ENCODE measurements at places on chromosomes 3 and 15.

DNA sequence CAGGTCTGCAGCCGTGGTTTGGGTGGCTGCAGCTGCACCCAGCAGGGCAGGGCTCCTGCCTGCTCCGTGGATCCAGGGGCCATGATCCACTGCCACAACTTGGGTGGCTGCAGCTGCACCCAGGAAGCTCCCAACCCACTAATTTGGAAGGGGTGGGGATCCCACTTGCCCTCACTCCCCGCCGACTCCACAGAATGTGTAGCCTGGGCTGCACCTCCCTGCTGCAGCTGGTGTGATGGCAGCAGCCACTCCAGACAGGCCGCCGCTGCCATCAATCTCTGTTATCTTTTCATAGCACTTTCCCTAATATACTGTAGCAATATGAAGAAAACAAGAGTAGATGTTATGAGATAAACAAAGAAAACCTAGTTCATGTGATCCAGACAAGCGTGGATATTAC is 137.8 kb upstream of the CNTN3 start:
- no peak for DNase-seq

- no peak for DNase-seq
These were observed 8.9 kb downstream of the ABI3BP start for GRCh38 chr3:100984308-100984707.

GRCh38 chr15:35885870-35886269 is 339.9 kb upstream of the DPH6 start:
- no peak for DNase-seq

DNA sequence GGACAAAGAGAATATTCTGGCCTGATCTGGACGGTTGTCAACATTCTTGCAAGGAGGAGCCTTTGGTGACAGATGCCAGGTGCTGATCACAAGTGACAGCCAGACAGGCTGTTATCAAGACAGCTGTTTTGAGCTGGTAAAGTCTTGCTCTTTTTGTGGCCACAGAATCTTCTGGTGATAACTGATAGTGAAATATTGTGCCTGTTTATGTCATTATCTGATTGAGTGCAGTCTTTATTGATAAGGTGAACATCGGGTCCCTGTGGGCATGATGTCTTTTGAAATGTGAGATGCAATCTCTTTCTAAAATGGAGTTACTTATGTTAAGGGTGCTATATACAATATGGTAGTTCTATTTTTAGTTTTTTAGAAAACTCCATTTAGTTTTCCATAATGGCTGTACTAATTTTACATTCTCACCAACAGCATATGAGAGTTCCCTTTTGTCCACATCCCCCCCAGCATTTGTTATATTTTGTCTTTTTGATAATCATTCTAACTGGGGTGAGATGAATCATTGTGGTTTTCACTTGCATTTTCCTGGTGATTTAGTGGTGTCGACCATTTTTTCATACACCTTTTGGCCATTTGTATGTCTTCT is 10.7 kb downstream of the CEP63 start:
- no peak for DNase-seq

- peak; percentile 40 for DNase-seq
These were observed 1.5 kb downstream of the MEGF11 start for GRCh38 chr15:66251790-66252684.

DNA sequence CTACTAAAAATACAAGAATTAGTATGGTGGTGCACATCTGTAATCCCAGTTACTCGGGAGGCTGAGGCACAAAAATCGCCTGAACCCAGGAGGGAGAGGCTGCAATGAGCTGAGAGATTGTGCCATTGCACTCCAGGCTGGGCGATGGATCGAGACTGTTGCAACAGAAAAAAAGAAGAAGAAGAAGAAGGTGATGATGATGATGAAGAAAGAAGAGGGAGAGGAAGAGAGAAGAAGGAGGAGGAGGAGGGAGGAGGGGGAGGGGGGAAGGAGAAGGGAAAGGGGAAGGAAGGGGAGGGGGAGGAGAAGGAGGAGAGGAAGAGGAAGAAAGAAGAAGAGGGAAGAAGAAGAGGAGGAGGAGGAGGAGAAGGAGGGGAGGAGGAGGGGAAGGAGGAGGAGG is 33.2 kb upstream of the ZNF710 start:
- no peak for DNase-seq

GRCh38 chr3:75294124-75294523 is 370.0 kb upstream of the FRG2C start:
- peak; percentile 21 for DNase-seq

DNA sequence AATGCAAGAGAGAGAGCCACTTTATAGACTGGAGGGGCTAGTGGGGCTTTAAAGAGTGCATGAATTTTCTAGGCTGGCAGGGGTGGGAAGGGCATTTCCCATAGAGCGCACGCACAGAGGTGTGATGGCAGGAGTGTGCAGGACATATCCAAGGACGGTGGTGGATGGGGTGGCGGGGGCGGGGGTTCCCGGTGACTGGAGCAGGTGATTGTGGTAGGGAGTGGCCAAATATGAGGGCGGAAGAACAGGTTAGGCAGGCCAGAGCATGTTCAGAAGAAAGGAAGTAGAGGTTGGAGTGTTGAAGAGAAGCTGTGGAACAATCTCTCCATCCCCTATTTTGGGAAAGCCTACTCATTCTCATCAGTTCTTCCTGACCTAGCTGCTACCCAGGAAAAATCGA is 18.1 kb downstream of the FAM81A start:
- DNase-seq: no peak

- no peak for DNase-seq
These were observed 278.0 kb downstream of the UBE2E2 start for GRCh38 chr3:23481011-23481615.

GRCh38 chr3:150920236-150920635 is 15.0 kb upstream of the MINDY4B start:
- DNase-seq: no peak

DNA sequence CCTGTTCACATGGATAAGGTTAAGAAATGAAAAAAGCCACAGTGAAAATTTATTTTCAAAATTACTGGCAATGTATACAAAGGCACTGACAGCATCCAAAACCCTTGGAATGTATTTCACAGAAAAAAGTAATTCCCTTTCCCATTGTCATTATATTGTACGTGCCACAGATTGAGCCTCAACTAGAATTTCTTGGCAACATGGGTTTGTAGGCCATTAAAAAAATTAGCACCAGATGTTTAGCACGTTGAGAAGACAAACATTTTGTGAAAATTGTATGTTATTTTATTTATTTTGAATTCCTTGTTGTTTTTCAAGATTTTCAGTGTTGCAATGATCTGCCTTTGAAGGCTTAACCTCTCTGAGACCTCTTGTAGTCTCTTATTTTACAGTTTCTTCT is 76.3 kb upstream of the EPHB3 start:
- DNase-seq: no peak

DNA sequence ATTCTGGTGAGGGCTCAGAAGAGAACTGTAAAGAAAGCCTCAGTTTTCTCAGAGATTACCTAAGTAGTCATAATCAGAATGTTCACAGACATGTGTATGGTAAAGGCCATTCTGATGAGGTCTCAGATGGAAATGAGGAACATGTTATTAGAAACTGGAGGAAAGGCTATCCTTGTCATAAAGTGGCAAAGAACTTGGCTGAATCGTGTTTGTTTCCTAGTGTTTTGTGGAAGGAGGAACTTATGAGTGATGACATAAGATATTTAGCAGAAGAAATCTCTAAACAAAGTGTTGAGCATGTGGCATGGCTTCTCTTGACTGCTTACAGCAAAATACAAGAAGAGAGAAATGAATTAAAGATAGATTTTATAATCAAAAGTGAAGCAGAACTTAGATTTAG is 12.8 kb upstream of the KLHL40 start:
- no peak for DNase-seq

Measured in hindlimb muscle (tissue), 1 donor.